ENCODE measurements at places on chromosomes 2 and 18.

DNA sequence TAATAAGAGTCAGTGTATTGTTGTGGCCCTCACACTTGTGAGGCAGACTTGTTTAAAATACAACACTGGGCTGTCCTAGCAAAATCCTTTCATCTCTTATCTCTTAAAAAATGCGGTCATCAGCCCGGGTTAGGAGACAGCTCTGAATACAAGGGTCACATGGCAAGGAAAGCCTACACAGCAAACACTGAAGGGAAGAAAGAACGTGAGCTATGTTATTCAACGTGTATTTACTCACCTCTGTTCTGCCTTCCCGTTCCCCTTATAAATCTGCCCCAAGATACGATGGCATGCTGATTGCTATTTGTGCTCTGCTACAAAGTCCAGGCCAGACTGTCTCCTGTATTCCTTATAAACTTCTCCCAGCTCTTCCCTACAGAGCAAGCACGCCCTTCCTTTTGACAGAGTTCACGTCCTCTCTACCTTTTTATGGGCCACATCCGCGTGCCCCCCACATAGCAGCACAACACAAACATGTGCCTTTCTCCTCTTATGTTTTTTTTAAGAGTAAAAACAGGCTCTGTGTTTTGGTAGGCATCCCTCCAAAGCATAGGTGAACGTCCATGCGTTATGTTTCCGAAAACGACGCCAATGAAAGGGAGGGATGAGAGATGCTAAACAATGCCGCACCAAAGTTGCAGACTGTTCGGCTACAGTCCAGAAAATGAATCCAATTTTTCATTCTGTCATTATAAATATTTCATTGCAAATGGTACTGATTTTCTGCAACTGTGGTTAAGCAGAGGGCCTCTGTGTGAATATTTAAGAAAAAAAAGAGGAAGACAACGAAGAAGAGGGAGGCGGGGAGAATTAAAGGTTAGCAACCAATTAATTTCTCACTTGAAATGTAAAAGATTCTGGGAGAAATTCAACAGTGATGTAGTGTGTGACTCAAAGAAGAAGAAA is 274.7 kb downstream of the ZNF521 start:
- DNase-seq = no peak

GRCh38 chr2:47321411-47322031 is 81.4 kb upstream of the MSH2 start:
- DNase-seq = no peak

GRCh38 chr2:10659898-10660568 is 29.7 kb downstream of the NOL10 start:
- peak; percentile 33 for DNase-seq

DNA sequence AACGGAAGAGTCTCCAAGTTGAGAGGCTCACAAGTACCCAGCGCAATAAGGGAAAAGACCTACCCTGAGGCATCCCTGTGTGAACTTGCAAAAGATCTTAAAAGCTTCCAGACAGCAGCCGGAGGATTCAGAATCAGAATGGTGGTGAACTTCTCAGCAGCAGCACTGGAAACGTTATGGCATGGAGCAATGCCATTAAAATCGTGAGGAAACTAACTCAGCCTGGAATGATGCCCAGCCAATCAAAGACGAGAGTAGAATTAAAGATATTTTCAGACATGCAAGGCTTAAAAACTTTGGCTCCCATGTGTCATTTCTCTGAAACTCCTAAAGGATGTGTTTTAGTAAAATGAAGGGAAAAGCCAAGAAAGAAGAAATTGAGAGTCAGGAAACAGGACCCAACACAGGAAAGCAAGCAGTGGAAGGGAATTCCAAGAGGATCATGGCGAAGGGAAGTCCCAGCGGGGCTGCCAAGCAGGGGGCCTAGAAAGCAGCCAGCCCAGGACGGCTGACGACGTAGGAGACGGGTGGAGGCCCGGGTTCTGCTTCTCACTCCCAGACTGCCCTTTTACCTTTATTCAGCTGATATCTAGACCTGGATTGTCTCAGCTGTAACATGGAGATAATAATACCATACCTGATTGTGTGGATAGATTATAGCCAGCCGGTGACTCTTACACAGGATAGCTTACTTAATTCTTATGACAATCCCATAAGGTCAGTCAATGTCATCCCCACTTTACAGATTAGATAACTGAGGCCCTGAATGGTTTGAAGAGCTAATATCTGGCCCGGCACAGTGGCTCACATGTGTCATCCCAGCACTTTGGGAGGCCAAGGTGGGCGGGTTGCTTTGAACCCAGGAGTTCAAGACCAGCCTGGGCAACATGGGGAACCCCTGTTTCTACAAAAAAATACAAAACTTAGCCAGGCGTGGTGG is 92.8 kb downstream of the ASAP2 start:
- no peak for DNase-seq

DNA sequence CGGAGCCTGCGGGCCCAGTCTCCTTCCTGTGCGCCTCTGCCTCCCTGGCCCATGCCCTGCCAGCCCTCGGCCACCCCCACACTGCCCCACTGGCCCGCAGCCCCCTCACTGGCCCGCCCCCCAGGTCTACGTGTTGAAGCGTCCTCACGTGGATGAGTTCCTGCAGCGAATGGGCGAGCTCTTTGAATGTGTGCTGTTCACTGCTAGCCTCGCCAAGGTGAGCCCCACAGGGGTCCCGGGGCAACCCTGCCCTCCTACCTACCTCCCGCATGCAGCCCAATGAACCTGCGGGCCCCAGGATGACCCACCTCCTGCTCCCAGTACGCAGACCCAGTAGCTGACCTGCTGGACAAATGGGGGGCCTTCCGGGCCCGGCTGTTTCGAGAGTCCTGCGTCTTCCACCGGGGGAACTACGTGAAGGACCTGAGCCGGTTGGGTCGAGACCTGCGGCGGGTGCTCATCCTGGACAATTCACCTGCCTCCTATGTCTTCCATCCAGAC is 3.3 kb downstream of the CTDSP1 start:
- DNase-seq = no peak

GRCh38 chr2:85893428-85894258 is 4.9 kb upstream of the ST3GAL5 start:
- no peak for DNase-seq

All from progenitor cell of endocrine pancreas (in vitro differentiated cells).